ENCODE measurements at places on chromosomes 3 and 15.
A peak's percentile ranks its signal among the peaks of the same experiment; 100 is the strongest.

- no peak overlapping the region for H3K4me3 ChIP-seq
- no peaks in the 10 kb centered on the region for H3K36me3 ChIP-seq
- no peak for DNase-seq
- no peak overlapping the region for H3K27ac ChIP-seq
- no peaks in the 10 kb centered on the region for H3K4me1 ChIP-seq
These were observed 202.9 kb upstream of the CADM2 start for GRCh38 chr3:84755860-84756259.

DNA sequence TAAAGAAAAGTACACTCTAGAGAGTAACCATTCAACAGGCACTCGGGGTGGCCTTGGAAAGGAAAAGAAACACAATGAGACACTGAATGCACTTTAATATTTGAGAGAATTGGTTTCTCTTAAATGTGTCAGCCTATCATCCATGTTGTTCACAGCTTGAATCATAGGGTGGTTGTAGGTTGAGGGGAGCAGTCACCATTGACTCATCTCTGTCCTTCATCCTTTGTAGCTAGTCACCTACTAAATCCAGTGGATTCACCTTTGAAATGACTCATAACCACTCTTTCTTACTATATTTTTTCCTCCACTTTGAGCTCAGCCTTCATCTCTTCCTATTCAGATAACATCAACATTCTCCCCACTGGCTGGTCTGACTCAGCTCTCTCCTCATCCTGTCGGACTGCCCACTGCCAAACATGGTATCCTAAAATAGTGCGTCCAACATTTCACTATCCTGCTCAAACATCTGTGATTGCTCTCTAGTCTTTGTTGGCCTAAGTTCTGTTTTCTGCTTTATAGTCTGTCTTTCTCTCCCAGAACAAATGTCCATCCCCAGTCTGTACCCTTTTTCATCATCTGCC, 182.7 kb upstream of the GADL1 start:
- H3K27ac ChIP-seq, result no peak overlapping the region
- no peak overlapping the region for H3K4me3 ChIP-seq
- no peaks in the 10 kb centered on the region for H3K4me1 ChIP-seq
- no peaks in the 10 kb centered on the region for H3K36me3 ChIP-seq

- H3K4me3 ChIP-seq, result no peak overlapping the region
- peaks cover 6% of the 10 kb centered on the region for H3K4me1 ChIP-seq
- no peak overlapping the region for H3K27ac ChIP-seq
- no peaks in the 10 kb centered on the region for H3K36me3 ChIP-seq
These were observed 8.7 kb upstream of the WNT7A start for GRCh38 chr3:13888576-13888975.

DNA sequence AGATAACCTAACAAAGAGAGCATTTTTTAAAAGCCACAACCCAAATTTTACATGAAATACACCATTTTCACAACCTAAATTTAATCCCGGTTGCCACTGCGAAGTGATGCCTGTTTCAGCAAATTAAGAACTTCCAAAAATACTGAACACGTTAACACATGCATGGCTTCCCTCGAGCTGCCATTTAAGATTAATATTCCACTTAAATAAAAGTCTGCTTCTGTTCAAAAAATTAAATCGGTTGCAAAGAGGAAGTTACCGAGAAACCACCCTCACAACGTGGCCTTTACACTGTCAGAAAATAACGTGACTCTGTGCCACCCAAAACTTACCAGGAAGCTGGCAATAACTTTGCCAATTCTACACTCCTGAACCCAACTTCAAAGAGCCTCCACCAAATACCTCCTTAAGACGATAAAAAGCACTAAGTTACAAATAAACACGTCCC, 1.2 kb downstream of the TBL1XR1 start:
- H3K27ac ChIP-seq, result peak overlapping the region; percentile 93
- no peaks in the 10 kb centered on the region for H3K27me3 ChIP-seq

DNA sequence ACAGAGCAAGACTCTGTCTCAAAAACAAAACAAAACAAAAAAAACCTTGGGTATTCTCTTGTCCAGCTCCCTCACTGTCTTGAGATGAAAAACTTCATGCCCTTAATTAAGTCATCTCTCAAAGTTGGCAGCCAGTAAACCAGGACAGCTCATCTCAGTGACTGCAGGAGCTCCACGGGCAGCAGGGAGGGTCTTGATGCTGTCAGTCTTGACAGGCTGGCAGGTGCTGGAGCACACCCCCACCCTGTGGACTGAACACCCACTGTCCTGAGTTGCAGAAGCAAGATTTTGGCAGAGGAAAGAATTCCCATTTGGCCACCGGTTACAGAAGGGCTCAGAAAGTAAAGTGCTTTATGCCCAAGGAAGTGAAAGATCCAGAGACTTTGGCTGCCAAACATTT, 8.0 kb downstream of the DNAJA4 start:
- no peak overlapping the region for H3K27ac ChIP-seq
- no peak overlapping the region for H3K4me3 ChIP-seq
- no peak for DNase-seq
- H3K27me3 ChIP-seq, result no peaks in the 10 kb centered on the region

DNA sequence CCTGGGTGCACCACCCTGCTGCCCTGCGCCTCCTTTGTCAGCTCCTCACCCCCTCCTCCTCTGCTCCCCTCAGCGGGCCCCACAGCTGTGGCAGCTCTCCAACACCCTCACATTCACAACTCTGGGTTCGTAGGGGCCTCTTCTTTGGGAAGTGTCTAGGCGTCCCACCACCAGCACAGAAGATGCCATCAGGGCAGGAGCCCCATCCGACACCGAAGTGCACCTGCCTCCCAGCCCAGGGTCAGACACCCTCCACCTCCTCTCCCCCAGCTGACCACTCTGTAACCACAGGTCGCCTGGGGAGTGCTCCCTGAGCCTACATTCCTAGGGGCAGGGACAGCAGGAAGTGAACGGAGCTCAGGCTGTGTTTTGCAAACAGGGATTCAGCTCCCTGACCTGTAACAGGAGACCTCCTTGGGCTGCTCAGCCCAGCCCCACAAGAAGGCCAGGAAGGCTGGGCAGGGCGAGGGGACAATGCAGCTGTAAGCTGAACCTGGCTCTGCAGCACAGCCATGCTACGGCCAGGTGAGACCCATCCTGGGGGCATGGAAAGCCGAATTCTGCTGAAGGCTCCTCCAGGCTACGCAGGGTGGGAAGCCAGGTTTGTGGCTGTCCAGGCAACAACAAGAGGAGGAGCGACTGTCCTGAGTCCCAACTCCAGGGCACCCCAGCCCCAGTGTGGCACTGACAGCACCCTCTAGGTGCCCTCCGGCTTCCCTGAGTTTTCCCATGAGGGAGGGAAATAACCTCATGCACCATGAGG, 269.0 kb downstream of the GOLGA6L6 start:
- H3K27ac ChIP-seq, result no peak overlapping the region
- H3K27me3 ChIP-seq, result no peaks in the 10 kb centered on the region
- no peaks in the 10 kb centered on the region for H3K4me1 ChIP-seq
- no peak for DNase-seq

DNA sequence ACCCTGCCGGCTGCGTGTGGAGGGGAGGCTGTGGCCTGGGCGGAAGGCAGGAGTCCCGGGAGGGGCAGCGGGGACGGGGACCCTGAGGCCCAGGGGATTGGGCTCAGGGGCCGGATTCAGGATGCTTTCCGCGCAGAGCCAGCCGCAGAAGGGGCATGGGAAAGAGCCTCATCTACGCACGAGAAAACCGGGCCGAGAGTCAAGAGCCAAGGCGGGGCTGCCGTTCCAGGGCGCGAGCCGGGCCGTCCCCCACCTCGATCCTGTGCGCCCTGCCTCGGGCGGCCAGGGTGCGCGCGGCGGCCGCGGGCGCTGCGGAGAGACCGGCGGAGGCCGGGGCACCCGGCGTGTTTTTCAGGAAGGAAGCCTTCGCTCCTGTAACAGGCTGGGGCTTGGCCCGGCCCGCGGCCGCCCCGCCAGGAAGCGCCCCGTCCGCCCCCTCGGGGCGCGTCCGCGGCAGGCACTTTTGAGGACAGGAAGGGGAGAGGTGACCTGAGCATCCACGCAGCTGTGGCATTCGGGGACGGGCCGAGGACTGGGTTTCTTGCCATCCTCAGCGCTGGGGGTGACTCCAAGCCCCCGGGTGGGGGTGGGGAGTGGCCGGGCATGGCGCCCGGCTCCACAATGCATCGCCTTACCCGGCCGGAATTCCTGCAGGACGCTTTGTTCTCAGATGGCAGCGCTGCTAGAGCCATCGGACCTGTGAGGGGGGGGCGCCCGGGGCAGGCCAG, 62.3 kb upstream of the GATA2 start:
- H3K27ac ChIP-seq, result no peak overlapping the region
- no peaks in the 10 kb centered on the region for H3K36me3 ChIP-seq
- H3K27me3 ChIP-seq, result no peaks in the 10 kb centered on the region
- peaks cover 79% of the 10 kb centered on the region for H3K4me1 ChIP-seq
- H3K4me3 ChIP-seq, result peak overlapping the region; percentile 40
- DNase-seq, result peak; percentile 32

DNA sequence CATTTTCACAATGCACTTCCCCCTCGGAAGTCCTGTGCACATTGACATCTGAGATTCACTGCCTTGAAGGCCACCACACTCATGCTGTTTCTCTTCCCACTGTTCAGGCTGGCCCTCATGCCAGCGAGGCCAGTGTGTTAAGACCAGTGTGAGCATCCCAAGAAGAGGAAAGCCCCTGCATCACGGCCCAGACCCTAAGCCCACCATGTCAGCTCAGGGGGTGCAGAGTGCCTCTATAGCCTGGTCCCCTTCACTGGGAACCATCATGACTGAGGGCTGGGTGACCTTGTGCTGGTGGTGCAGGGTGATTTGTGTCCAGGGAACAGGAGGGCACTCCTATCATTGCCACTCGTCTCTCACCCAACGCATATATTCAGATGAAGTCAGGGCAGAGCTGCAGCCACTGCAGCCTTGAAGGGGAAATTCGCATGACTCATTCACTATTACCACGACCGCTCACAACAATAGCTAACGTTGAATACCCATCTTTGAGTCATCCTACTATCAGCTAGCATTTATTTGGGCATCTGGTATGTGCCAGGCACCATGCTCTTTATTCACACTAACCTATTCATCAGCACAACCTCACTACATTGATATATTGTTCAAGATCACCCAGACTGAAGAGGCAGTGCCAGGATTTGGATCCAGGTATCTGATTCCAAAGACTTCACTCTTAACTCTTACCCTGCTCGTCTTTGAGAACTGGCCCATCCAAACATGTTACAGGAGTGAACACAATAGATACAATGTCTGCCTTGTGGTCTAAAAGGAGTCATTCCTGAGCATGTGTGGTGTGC, 58.8 kb upstream of the SLC6A11 start:
- no peak overlapping the region for H3K4me3 ChIP-seq
- H3K27me3 ChIP-seq, result peaks cover 10% of the 10 kb centered on the region
- no peaks in the 10 kb centered on the region for H3K36me3 ChIP-seq
- no peak overlapping the region for H3K27ac ChIP-seq

DNA sequence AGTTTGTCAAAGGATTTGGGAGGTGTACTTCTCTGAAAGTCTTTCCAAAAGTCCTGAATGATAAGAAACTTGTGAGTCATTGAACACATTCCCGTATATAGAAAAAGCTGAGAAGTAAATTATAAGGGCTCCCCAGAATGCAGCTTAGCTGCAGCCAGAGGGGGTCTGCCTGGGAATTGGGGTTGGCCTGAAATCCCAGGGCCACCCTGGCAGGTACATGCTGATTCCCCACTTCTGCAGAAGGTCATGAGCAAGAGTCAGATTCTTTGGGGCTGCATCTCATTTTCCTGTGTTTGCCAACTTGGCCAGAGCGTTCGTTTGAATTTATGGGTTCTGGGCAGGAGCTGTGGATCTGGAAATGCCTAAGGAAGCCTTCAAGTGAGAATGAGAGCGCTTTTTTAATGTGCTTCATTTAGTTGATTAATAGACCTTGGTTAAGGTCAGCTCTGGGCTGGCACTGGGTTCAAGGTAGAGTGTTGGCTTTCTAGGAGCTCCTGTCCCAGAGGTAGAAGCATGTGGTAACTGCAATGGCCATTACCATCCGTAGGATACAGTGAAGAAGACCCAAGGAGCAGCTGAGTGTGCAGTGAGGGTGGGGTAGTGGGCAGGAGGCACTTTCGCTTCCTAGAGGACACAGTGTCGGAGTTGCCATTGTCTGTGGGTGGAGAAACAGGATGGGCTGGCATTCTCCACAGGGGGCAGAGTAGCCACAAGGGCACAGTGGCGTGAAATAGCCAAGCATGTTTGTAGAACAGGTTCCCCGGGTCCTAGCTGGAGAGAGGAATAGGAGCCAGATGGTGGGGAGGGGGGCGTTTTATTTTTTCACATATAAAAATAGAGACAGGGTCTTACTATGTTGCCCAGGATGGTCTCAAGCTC, 3.2 kb downstream of the SLC6A6 start:
- no peak overlapping the region for H3K4me3 ChIP-seq
- H3K36me3 ChIP-seq, result no peaks in the 10 kb centered on the region
- peak overlapping the region; percentile 41 for H3K27ac ChIP-seq
- no peaks in the 10 kb centered on the region for H3K27me3 ChIP-seq
- peaks cover 50% of the 10 kb centered on the region for H3K4me1 ChIP-seq
- DNase-seq, result no peak

DNA sequence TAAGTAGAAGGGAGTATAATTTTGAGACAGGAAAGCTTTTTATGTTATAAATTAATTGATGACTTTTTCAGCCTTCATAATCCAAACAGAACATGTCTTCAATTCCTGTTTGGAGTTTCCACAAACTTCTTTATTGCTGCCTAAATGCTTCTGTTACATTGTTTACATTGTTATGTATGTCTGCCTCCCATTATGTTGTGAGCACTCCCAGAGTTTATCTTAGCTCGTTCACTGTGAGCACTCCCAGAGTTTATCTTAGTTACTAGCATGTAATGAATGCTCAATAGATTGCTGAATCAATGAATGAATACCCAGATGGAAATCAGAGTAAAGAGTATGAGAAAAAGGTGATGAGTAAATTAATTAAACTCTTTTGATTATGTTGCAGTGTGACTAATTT, 1178.0 kb downstream of the ROBO1 start:
- H3K27me3 ChIP-seq, result no peaks in the 10 kb centered on the region
- no peak overlapping the region for H3K27ac ChIP-seq
- no peaks in the 10 kb centered on the region for H3K4me1 ChIP-seq
- H3K36me3 ChIP-seq, result no peaks in the 10 kb centered on the region
- no peak overlapping the region for H3K4me3 ChIP-seq

DNA sequence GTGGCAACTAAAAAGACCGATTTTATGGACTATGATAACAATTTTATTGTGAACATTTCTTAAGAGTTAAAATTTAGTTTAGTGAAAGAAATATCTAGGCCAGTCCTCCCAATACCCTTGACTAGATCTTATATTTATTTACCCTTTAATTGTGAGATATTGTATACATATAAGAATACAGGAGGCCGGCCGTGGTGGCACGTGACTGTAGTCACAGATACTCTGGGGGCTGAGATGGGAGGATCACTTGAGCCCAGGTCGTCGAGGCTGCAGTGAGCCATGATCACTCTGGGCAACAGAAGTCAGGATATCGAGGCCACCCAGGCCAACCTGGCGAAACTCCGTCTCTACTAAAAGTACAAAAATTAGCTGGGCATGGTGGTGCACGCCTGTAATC, 756 bp upstream of the RMDN3 start:
- H3K27me3 ChIP-seq, result no peaks in the 10 kb centered on the region
- no peak for DNase-seq
- peaks cover 2% of the 10 kb centered on the region for H3K36me3 ChIP-seq
- H3K4me3 ChIP-seq, result peak overlapping the region; percentile 98
- peaks cover 43% of the 10 kb centered on the region for H3K4me1 ChIP-seq

Data from common myeloid progenitor, CD34-positive (primary cell).